ENCODE measurements at places on chromosomes 6 and 20.

DNA sequence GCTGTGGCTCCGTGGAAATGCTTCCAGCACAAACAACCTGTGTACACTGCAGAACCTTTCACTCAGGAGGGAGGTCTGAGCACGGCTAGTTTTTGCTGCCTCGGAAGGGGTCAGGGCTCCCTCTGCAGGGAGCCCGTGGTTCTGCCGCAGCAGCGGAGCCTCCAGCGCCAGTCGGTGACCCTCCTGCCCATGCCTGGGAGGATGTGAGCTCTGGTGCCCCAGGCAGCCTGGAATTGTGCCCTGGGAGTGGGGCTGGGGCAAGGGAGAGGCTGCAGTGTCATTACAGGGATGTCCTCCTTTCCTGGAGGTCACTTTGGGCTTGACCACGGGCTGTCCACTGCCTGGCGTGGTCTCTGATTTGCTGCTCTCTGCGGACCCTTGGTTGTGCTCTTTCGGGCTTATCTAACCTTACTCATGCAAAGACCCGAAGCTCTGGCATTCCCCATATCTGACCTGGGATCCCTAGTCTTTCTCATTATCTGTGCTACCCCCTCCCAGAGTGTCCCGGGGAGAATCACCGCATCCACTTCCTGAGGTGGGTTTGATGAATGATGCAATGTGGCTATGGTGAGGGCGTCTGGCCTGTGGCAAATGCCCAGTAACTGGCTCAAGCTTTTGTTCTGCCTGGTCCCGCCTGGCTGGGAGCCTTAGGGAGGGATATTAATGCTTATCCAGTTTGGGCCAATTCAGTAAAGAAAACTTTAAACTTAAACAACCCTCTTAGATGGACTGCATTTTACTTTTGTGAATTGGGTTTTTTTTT, 59.6 kb upstream of the TAGAP start:
- peak; percentile 84 for DNase-seq

- DNase-seq: no peak
Measured at GRCh38 chr20:38645351-38645750, 43.7 kb downstream of the ARHGAP40 start.

GRCh38 chr6:105553171-105553570, 150.3 kb upstream of the PREP start:
- DNase-seq: no peak

GRCh38 chr6:106807947-106808611, 166.4 kb downstream of the CD24 start:
- no peak for DNase-seq

DNA sequence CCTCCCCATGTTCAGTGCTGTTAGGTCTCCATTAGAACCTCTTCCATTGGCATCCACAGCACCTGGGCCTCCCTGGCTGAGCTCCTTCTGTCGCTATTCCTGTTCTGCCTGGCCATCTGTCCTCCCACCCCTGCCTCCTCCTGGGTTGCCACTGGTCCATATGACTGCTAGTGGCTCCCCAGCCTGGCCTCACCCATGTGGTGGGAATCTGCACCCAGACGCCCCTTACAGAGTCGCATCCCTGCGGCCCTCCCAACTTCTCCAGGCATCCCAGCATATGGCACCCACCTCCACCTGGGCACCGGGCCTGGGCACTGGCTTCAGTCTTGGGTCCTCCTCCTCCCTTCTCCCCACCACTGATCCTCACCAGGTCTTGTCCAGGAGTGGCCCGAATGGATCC, 7.7 kb downstream of the CDC25B start:
- no peak for DNase-seq

DNA sequence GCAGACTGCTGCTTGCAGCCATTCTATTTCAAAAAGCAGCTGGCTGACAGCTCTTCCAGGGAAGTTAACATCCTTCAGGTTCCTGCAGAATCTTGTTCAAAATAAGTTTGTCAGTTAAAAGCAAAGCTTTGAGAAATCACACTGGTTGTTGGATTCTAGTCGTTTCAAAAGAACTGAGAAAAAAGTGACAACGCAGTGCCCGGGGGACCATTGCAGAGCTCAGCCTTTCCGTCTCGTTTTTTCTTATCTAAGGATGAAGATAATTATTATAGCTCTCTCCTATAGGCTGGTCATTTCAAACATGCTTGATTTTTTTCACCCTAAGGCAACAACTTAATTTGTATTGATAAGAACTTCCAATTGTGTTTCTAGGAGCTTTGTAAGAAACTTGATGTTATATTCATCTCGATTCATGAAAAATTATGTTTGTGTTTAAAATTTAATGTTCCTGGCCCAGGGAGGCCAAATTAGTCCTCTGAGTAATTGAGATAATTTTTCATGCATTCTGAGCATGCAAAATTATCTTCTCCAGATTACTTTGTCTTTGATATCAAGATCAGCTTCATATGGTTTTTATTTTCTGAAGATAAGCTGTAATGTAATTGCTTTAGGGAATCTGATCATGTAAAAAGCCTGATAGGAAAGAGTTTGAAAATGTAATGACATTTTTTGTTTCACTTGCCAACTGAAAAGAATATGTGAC, 58.4 kb downstream of the SNAP25 start:
- DNase-seq: no peak

DNA sequence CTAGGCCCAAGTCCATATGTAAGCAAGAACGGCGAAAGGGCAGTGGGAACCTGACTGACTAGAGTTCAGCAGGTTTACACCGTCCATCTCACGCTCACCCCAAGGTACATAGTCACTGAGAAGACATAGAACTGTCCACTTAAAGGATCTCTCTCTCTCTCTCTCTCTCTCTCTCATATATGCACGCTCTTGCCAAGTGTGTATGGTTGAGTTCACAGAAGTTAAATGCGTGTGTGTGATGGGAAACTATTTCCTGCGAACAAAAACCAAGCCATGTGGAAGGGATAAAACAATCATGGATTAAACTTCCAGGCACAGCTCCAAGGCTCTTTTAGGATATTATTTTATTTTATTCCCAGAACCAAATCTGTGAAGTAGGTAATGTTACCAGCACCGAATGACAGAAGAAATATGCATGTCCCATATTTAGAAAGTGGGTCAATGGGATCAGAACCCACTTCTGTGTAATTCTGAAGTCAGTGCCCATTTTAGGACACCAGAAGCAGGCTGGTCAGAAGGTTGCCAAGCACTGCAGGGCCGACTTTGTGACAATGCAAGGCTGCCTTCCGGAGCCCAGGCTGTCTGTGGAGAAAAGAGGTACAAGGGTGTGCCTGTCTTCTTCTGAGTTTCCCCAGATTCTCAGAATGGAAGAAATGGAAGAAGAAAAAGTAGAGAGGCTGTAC, 49.2 kb upstream of the MAP7 start:
- DNase-seq: no peak

DNA sequence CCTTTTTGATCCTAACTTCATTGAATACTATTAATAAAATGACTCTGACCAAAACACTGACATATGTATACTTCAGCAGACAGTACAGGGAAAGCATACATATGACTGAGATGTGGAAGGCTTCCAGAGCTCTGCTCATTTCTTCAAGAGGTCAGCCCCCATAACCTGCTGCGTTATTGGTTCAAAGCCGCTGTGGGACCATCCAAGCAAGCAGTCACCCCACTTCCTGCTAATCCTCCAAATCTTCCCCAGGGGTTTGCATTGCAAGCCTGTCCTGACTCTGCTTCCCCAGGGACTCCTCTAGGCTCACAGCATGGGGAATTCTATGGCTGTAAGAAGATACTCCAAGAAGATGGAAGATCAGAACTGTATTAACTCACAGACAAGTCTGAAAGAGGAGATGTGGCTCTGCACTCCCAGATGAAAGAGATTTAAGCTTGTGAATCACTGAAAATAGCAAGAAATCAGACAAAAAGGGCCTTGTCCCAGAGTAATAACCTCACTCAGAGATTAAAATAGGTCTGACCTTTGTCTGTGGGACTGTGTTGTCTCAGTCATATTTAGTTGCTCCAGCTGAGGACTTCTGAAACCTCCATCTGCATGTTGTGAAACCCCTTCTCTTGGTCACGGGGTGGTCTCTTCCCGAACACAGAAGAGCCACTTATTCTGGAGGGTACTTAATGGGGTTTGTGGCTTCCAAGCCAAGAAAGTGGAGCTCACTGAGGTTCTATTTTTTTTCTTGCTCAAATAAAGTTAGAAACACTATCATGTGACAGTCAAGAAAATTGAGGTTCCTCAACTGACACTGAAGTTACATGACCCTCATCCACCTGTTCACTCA, 101.5 kb upstream of the MARCKS start:
- DNase-seq: no peak

DNA sequence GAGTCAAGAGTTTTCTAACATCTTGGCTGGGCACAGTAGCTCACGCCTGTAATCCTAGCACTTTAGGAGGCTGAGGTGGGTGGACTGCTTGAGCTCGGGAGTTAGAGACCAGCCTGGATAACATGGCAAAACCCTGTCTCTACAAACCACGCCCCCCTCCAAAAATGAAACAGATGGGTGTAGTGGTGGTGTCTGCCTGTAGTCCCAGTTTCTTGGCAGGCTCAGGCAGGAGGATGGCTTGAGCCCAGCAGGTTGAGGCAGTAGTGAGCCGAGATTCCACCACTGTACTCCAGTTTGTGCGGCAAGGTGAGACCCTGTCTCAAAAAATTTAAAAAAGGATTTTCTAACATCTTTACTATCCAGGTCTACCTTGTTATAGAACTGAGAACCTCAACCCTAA, 22.0 kb downstream of the FAM8A1 start:
- DNase-seq: no peak

GRCh38 chr6:125611573-125612344, 137.7 kb upstream of the HEY2 start:
- no peak for DNase-seq

DNA sequence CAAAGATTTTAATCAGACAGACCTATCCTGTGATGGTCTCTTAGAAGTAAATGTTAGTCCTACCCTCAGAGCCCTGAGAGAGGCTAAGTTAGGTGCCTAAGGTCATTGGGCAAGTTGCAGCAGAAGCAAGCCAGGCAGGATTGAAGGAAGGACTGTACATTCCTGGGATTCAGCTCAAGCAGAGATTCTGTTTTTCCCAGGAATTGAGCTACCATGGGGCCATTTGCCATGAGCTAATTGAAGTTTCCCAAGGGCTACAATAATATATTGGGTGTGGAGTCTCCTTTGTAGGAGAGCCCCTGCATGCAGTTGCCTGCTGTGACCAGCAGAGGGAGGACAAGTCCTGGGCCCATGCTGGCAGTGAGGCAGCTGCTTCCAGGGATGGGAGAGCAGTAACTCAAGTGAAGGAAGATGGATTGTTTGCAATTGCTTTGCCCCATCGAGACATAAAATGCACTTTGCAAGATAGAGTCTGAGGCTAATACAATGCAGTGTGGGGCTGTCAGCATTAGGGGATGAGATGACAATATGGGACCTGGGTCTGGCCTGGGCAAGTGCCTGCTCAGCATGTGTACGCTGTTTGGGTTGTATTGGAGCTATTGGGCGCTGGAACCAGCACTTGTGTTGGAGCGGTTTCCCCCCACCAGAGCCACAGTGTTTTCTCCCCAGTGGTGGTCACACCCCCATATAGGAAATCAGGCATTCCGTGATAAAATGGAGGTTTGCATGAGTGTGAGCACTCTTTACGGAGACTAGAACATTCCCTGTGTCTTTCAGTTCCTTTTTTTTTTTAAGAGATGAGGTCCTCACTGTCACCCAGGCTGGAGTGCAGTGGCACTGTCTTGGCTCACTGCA, 27.9 kb downstream of the DNMT3B start:
- peak; percentile 80 for DNase-seq

DNA sequence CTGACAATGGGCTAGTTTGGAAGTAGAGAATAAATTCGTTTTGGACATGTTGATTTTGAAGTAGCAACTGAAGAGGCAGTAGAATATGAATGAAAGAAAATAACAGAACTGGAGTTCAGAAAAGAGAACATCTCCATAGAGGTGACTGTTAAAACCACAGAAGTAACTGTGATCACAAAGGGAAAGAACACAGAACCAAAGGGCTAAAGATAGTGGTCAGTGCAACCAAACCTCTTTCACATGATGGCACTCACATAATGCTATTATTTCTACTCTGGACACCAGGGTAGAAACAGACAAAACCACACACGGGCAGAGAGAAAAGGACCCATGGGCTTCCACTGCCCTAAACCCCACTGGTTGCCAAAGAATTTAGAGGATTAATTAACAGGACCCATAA, 58.5 kb downstream of the CDK19 start:
- no peak for DNase-seq

DNA sequence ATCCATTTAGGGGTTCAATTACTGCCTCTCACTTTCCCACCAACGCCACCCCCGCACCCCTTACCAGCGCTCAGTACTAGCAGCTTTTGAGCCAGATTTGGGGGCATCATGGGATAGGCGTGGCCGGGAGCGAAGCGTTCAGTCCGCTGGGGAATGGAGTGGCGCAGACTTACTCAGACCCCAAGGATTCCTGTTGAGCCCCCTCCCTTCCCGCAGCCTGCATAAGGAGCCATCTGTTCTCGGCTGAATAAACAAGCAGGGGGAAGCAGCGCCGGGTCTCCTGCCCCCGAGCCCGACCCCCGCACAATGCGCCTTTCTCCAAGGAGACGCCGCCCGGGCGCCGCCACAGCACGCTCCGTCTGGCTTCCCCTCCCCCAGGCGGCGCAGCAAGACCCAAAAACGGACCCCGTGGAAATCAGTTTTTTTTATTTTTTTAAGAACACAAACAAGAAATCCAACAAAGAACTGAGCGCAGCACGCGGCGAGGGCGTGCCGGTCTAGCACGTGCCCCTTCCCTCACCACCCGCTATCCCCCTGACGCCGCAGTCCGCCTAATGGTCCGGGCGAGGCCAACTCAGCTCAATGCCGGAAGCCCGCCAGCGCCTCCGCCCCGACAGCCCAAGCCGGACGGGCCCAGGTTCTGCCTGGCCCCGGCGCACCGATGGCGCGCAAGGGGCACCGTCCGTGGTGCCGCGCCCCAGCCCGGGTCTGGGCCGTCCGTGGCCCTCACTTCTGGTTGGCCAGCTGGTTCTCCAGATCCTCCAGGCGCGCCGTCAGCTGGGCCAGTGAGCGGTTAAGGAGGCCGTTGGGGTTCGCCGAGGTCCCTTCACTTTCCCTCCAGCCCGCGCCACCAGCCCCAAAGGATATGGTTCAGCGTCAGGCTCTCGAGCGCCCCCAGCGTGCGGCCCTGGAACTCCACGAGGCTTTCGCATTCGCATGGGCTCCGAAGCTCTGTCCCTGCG, 13.3 kb upstream of the RBPJL start:
- peak; percentile 87 for DNase-seq

- no peak for DNase-seq
Measured at GRCh38 chr6:138261116-138261780, 43.0 kb upstream of the PBOV1 start.

Data from activated naive CD4-positive, alpha-beta T cell treated with anti-CD3 and anti-CD28 coated beads, Interleukin-2, amount 10 ng/mL, durations not matched to agents 7 days and 5 days (primary cell).